Vagina (tissue), 2 donors: ENCODE measurements at places on chromosomes 16 and 17.

GRCh38 chr17:7833795-7834541 lies at the start of gene KDM6B:
Gene KDM6B (plus strand): TSS chr17:7834217. CDS start chr17:7845555, 11,338 bp downstream.
- no peak for DNase-seq

DNA sequence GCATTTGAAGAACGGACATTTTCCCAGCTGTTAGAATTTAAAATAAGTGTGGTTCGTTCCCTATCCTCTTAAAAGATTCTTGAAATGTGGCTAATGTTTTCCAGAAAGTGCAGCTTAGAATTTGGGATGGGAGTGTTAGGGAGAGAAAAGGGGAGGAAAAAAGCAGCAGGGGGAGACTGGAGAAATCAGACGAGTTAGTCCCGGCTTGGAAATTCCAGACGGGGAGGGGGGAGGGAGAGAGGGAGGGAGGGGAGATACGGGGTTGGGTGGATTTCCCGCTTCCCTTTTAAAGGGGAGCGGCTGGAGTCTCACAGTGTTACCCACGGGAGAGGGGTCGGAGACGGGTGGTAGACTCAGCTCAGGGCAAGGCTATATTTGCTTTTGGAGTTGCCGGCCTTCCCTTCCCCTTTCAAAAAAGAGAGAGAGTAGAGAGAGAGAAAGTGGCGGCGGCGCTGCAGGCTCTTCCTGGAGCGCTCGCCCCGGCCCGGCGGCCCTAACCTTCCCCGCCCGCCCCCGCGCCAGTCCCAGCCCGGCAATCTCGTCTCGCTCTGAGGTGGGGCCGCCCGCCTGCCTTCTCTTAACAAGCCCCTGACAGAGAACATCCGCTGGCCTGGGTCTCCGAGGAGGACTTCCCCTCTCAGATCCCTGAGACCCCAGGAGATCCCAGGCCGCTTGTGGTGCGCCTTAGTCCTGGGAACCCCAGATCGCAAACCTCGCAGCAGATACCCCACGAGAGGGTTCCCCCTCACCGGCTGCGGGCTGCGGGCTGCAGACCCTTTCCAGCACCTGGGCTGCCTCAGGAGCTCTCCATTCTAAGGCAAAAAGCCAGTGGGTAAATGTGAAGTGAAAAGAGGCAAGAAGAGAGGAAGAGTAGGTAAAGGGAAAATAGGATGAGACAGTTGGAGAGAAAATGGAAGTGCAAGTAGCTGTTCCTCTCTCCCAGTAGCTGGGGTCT lies 6.6 kb downstream of the IGF2BP1 start:
- peak; percentile 42 for DNase-seq

DNA sequence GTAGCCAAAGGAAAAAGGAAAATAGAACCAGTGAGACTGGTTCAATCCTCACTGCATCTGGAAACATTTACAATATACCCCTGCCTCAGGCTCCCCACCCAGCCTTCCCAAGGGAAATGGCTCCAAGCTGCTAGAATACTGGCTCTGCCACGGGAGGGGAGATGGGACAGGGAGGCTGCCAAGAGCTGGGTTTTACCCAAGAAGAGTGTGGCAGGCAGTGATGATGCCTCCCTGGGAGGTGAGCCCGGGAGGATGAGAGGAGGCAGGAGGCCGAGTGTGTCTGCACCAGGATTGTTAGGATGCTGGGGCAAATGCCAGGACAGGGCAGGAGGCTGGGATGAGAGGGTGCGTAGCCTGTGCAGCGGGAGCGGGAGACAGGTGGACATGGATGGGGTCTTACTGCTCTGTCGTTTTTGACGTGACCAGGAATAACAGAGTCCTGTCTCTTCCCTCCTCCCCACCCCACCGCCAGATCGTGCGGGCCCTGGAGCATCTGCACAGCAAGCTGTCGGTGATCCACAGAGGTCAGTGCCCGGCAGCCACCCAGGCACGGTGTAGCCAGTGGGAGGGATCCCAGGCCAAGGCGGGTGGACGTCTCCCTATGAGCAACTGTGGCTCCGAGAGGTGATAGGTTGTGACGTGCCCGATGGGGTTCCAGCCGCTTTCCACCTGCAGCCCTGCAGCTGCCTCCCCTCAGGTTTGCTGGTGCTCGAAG lies 18.4 kb downstream of the MAP2K3 start:
- DNase-seq = no peak

DNA sequence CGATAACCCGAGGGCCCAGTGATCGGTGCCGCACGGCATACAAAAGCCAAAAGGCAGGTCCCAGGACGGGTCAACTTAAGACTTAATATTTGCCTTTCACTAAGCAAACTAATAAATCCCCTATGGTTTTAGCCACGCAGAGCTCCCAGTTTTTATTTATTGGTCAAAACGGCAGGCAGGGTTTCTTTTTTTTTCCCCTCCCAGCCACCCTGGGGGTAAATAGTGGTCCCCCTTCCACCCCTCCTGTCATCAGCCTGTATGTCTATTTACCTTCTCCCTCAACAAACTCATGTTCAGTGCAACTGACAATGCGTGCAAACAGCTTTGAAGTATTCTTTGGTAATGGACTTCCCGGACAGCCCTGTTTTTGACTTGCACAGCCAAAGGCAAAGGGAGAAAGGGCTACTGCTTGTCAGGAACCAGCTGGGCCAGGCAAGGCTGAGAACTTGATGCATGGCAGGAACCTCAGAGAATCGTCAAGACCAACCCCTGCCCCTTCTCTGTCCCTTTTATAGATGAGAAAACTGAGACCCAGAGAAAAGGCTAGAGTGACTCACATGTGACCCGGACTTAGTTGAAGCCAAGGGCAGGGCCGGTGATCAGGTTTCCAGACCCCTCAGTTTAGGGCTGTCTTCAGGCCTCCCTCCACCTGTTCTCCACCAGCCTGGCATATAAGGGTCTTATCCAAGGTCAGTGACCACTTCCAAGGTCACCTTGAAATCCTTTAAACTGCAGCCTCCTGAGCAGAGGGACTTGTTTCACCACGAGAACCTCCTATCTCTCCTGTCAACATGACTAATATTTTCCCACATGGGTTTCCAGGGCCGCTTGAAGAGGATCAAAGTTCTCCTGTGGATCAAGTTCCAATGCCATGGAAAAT lies 279.0 kb downstream of the SOX9 start:
- DNase-seq = no peak

DNA sequence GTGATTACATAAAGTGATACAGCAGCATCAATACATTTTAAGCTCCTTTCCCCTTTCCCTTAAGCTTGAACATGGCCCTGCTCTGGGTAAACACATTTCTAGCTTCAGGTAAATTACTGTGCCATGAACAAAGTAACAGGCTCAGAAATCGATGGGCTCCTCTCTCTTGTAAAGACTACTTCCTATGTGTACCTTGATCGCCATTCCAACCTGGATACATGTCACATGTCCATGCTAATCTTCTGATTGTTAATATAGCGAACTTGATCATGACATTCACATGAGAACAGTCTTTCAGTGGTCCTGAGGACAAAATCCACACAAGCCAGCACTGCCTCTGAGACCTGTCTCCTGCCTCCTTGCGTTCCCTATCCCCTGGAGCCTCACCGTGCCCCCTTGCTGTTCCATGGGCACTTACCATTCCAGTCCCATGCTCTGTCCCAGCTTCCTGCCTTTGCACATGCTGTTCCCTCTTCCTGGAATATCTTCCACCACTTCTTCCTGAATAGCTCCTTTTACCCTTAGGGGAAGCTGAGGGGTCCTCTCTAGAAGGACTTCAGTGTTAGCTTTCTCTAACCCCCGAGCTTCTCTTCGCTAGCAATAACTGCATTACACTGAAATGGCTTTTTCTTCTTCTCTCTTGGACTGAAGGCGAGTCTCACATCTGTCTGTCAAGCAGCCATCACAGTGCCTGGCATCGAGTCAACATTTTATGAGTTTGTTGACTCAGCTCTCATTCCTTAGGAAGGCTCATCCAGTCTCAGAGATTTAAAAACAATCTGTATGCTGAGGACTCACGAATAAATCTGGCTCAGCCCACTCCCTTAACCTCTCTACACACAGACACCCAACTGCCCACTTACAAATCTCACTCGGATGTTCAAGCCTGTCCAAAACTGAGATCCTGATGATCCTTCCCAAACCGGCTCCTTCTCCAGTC lies 93.3 kb downstream of the ASIC2 start:
- no peak for DNase-seq

DNA sequence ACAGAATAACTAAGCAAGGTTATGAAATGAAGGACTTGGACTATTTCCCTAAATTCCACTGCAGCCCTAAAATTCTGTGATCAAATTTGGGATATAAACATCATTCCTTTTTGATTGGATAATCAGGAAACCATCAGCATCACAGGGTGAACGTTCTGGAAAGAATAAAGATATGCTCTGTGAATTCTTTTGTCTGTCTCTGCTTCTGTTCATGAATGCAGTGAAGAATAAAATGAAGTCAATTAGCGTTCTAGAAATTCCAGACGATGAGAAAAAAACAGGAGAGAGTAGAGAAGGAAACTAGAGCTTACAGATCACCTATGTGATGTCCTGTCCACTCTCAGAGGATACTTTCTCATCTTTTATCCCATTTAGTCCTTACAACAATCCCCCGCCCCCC lies 295.1 kb upstream of the SOX9 start:
- DNase-seq = no peak

GRCh38 chr17:65749479-65749878 lies 188.0 kb upstream of the AXIN2 start:
- no peak for DNase-seq

DNA sequence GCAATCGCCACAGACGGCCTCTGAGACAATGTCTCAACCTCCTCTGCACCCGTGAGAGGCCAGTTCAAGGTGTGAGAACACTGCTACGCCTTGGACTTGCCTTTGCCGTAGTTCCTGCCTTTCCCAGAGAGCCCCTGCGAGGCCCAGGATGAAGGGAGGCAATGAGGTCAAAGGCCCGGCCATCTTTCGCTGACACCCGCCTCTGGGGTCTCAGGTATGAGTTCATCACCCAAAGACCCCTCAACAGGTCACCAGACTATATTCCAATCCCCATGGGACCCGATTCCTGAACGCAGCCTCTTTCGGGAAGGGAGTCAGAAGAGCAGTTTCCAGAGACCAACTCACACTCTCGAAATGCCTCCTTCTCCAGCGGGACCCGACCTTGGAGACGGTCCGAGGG lies 573.5 kb downstream of the KCNJ18 start:
- no peak for DNase-seq

GRCh38 chr17:81792675-81793615 lies 11.0 kb upstream of the GCGR start:
- DNase-seq = no peak

GRCh38 chr16:3458852-3459361 lies 15.4 kb downstream of the NAA60 start:
- DNase-seq = no peak

DNA sequence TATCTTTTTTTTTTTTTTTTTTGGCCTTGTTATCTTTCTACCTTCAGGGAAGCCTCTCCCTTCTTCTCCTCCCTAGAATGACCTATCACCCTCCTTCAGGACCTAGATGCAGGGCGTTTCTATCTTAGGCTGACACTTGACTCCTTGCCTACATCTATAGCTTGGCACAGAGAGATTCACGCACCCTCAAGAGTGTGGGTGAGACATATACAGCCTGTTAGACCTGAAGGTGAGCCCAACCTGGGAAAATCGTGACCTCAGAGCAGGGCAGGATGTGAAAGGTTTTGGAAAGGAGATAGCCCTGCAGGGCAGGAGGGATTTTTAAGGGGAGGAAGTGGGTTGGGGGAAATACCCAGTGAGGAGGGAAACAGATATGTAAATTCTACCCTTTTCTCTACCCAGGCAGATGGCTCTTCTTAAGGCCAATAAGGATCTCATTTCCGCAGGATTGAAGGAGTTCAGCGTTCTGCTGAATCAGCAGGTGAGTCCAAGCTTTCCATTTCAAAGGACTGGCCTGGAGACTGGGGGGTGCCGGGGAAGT lies at the start of gene AHSP:
Gene AHSP (plus strand): TSS at position 167 of the 541 bp plus-strand sequence. CDS start 240 bp downstream, at position 407.
- DNase-seq = no peak

GRCh38 chr16:78200623-78201096 lies 101.2 kb downstream of the WWOX start:
- DNase-seq = no peak

GRCh38 chr17:62717889-62718288 lies 90.2 kb downstream of the MARCHF10 start:
- no peak for DNase-seq

DNA sequence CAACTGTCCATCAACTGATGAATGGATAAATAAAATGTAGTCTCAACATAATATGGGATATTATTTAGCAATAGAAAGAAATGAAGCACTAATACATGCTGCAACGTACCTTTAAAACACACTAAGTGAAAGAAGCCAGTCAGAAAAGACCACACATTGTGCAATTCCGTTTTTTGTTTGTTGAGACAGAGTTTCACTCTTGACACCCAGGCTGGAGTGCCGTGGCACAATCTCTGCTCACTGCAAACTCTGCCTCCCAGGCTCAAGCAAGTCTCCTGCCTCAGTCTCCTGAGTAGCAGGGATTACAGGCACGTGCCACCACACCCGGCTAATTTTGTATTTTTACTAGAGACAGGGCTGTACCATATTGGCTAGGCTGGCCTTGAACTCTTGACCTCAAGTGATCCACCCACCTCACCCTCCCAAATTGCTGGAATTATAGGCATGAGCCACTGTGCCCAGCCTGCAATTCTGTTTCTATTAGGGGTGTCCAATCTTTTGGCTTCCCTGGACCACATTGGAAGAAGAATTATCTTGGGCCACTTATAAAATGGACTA lies 40.1 kb downstream of the SCNN1B start:
- DNase-seq = no peak

DNA sequence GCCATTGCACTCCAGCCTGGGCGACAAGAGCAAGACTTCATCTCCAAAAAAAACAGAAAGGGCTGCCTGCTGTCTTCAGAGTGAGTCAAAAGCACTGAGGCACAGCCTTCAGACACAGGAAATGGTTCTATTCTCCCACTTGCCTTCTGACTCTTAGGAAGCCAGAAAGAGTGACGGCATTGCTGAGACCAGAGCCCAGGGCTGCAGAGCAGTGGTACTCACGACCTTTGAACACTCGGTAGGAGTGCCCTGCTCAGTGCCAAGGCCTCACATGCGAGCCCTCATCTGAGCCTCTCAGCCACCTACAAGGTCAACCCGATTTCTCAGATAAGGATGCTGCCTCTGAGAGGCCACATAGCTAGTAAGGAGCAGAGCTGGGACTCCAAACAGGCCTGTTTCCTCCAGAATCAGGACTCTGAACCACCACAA lies 3.5 kb upstream of the ITGAE start:
- DNase-seq = no peak

- no peak for DNase-seq
Observed at GRCh38 chr16:28537076-28537475, 1.7 kb downstream of the NUPR1 start.

DNA sequence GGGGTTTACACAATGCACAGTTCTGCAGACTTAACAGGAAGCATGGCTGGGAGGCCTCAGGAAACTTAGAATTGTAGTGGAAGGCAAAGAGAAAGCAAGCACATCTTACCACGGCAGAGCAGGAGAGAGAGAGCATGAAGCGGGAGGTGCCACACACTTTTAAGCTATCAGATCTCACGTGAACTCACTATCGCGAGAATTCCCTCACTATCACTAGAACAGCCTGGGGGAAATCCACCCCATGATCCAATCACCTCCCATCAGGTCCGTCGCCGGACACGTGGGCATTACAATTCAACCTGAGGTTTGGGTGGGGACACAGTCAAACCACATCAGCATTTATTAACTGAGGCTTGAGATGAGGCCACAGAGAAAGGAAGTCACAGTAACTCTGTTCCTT lies 326.7 kb downstream of the C16orf95 start:
- DNase-seq = no peak
